ENCODE measurements at places on chromosomes 7 and 10. TPM values are rescaled to one million over a fixed set of nuclear protein-coding genes. Genes with fewer than 3 reads are reported as not detected.

DNA sequence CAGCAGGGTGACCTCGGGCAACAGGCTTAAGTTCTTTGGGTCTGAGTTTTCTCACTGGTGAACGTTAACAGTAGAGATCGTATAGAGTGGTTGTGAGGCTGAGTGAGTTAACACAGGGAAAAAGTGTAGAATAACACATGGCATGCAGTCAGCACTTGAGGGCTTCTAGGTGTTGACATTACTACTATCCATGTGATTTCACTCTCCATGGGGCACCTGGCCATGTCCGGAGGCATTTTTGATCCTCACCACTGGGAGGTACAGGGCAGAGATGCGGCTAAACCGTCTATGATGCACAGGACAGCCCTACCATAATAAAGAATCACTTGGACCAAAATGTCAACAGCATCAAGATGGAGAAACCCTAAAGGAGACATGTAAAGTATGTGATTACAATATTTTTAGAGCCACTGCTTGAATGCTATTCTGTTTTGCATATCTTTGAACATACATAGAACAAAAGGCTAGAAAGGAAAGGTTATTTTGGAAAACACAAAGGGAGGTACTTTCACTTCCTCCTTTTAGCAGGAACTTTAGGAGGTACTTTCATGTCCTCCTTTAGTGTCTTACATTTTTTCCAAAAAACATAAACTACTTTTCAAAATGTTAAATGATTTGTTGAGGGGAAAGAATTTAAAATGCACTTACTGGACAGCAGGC lies 44.3 kb downstream of the NOD1 start:
- DNase-seq: no peak

XPNPEP1 gene
- total RNA-seq: 43.6 TPM

DNA sequence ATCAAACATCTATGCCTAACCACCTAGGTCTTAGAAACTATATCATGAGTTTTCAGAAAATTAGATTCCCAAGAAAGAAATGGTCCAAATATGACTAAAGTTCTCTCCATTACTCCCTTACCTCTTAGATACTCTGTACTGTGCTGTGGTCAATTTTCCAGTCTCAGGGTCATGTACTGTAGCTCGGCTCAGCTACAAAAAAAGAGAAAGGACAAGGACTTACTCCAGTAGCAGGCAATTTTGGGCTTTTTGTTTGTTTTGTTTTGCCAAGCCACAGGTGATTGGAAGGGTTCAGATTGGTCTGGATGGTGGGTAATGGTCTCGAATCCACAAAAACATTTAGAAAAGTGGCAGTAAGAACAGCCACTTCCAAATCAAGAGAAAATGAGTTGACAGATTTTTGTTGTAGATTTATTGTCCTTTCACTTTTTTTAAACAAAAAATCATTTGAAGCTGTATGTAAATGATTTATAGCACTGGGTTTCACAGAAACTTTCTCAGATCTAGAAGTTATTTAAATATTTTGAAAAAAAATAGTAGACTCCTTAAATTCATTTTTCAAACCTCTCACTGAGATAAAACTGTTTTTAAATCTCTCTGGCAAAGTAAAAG lies 52.8 kb downstream of the P4HA1 start:
- no peak for DNase-seq

ST8SIA6 gene
- total RNA-seq: 9.3 TPM

DNA sequence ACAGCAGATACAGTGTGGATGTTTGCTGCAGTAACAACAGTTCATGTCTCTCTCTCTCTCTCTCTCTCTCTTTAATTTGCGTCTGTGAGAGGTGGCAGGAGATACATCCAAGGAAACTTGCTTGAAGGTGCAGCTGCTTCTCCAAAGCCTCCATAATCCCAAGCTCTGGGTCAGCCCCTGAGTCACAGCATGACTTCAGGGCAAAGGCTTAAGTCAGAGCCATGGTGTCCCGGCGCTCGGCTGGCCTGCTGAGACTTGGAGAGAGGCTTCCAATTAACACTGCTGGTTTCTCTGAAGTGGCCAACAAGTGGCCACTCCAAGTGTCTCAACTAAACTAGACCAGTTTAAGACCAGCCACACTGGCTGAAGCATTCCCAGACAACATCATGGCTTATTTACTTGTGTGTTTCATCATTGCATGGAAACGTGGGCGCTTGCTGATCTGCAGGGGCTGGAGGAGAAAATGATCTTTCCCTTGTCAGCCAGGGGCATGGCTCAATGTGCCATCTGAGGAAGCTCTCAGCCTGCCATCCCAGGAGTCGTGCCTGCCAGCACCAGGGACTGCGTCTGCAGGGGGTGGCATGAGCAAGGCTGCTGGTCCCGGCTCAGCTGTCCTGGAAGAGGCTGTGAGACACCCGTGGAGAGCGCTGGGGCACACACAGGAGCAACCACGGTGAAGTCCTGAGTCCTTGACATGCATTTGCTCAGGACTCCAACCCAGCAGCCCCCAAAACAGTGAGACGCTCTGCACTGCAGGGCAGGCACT lies 254.2 kb downstream of the COBL start:
- no peak for DNase-seq
